NCI-H748 treated with DMSO at 0.1 percent for 48 hours (cell line): ENCODE measurements at places on chromosomes 11 and 22.

- no peak for DNase-seq
These were observed 108.9 kb downstream of the KIRREL3 start for GRCh38 chr11:126891556-126892217.

GRCh38 chr11:124176925-124177715 lies 6.0 kb upstream of the OR10D3 start:
- no peak for DNase-seq

GRCh38 chr22:37607935-37608476 lies 628 bp upstream of the GGA1 start:
- DNase-seq = no peak

GRCh38 chr22:49724893-49725489 lies 102.7 kb downstream of the BRD1 start:
- DNase-seq = peak; percentile 70

GRCh38 chr11:31199378-31199777 lies 170.2 kb downstream of the DCDC1 start:
- no peak for DNase-seq

DNA sequence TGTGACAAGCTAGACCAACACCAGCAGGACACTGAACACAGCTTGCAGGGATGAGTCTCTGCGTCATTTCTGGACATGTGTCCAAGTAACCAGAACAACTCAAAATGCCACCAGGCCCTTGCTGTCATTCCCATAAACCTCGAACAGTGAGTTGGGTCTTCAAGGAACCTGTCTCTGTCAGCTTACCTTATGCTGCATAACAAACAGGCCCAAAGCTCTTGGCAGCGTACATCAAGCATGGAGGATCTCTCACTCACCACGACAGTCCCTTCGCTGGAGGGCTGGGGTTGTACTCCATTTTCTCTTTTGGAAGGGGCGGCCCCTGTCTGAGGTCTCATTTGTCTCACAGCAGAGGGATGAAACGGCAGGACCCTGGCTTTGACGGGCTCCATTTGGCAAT lies 6.8 kb downstream of the CDKN1C start:
- no peak for DNase-seq

DNA sequence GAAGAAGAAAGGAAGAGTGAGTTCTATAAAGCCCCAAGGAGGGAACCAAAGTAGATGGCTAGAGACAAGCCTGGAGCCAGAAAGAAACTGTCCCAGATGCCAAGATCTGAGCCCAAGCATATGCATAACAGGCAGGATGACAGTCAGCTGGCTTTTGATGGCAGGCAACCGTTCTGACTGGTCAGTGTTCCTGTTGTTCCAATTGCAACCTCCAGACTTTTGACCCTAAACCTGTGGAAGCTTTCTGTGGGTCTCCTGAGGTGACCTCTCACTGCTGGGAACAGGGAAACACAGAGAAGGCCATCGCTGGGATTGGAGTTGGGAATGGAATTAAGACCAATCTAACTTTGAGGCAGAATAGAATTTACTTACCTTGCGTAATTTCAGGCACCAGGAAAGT lies 21.6 kb upstream of the NNMT start:
- no peak for DNase-seq

- no peak for DNase-seq
These were observed 18.6 kb upstream of the LMO2 start for GRCh38 chr11:33910296-33910957.
